ENCODE measurements at places on chromosomes 4 and X.

DNA sequence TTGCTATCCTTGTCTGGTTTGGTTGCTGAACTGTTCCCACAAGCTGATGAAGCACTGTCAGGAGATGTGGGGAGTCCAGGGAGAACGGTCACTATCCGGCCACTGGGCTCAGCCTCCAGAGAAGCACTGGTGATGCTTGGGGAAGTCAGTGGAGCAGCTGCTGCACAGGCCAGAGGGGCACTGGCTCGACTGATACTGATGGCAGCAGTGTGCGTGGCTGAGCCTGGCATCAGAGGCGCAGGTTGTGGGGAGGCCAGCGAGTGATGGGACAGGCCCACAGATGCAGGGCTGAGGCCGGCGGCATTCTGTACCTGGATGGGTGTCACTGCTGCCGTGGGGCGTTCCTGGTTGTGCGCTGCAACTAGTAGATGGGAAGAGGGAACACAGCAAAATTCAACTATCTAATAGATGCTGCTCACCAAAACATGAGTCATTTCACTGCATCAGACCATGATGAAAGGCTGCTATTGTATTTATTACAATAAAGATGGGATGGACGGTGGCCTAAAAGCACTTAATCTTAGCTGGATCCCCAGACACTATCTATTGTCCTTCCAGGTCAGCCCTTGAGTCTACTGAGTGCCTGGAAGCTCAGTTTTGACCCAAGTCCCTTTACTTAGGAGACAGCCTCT lies 106.3 kb upstream of the CBR4 start:
- peak; percentile 40 for DNase-seq

GRCh38 chr4:125461676-125462363 lies 147.1 kb downstream of the FAT4 start:
- no peak for DNase-seq

- DNase-seq = peak; percentile 87
Observed at GRCh38 chr4:56681158-56681852, at the start of gene HOPX. HOPX (minus strand) TSS chr4:56681296; CDS start chr4:56657816, 23,480 bp downstream.

DNA sequence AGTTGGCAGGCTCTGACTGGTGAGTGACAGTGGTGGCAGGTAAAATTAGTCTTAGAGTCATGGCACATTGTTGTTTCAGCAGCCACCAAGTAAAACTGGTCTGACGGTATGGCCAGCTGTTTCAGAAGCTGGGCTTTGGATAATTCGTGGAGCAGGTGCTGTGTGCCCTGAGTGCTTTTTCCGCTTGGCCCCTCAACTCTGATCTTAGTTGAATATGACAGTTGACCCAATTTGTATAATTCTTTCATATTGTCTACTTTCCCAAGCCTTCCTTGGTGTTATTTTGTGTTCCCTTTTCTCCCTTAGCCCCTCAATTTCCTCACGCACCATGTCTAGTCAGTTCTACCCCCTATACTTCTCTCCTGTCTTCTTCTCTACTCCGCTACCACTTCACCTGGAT lies 32.0 kb downstream of the CDS1 start:
- no peak for DNase-seq

- no peak for DNase-seq
Observed at GRCh38 chr4:152211936-152212653, 323.8 kb downstream of the FBXW7 start.

Measured in lower lobe of right lung (tissue), 2 donors.